ENCODE measurements at places on chromosomes 3 and 15. TPM values are rescaled to one million over a fixed set of nuclear protein-coding genes. Genes with fewer than 3 reads are reported as not detected.

DNA sequence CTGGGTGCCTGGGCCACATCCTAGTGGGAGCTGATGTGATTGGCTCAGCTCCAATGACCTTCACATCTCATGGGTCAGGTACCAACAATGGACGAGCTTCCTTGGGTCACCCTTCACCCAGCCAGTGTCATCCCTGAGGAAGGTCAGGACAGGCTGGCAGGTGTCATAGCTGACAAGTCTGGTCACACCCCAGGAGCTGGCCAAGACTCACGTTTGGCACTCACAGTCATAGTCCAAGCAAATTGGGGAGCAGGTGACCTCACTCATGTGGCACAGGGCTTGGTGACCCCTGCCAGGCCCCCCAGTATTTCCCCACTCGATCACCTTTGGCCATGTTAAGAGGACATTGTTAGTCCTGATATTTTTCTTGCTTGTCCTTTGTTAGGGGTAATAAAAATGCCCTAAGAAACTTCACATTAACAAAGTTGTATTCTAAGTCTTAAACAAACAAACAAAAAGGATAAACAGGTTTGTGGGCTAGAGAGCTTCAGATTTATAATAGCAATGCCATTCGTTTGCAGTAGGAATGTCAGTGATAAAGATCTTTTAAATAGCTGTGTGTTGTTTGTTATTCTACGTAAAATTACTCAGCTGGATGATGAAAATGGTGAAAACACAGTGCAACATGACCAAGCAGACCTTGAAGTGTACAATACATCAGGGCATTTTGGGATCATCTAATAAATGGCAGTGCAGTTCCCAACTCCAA is 79.5 kb upstream of the POMGNT2 start:
- peaks cover 4% of the 10 kb centered on the region for H3K27me3 ChIP-seq
- no peak overlapping the region for H3K27ac ChIP-seq
- no peak for DNase-seq
- no peak overlapping the region for H3K4me3 ChIP-seq

DNA sequence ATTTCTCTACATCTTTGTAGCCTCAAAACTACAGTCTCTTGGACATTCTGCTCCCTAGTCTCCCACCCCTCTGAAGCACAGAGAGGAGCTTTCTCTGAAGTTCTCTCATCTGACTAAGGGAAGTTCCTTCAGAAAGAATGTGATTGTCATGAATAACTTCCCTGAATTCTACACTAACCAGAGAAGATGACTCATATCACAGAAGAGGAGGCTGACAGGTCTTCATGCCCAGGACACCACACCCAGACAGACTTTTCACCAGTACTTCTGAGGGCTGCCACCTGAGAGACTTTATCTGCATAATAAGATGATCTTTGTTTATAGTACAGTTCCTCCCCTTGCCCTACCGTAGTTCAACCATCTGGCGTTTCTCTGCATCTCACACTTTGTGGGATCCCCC is 52.8 kb downstream of the CDIN1 start:
- no peak for DNase-seq
- H3K4me1 ChIP-seq = peaks cover 3% of the 10 kb centered on the region
- H3K4me3 ChIP-seq = no peak overlapping the region
- H3K27me3 ChIP-seq = no peaks in the 10 kb centered on the region
- H3K36me3 ChIP-seq = peaks cover 14% of the 10 kb centered on the region

Gene CCNB2
- total RNA-seq = 72.1 TPM

- DNase-seq = no peak
- H3K4me3 ChIP-seq = no peak overlapping the region
- H3K4me1 ChIP-seq = no peaks in the 10 kb centered on the region
Observed at GRCh38 chr3:181568248-181568647, 143.5 kb upstream of the SOX2 start.
